ENCODE measurements at places on chromosomes 2 and 18. TPM values are rescaled to one million over a fixed set of nuclear protein-coding genes. Genes with fewer than 3 reads are reported as not detected.

The REG3A gene
- not detected for total RNA-seq

The COL4A4 gene
- total RNA-seq, result 0.41 TPM

GRCh38 chr2:103265521-103265920 is 503.7 kb downstream of the TMEM182 start:
- DNase-seq, result no peak

DNA sequence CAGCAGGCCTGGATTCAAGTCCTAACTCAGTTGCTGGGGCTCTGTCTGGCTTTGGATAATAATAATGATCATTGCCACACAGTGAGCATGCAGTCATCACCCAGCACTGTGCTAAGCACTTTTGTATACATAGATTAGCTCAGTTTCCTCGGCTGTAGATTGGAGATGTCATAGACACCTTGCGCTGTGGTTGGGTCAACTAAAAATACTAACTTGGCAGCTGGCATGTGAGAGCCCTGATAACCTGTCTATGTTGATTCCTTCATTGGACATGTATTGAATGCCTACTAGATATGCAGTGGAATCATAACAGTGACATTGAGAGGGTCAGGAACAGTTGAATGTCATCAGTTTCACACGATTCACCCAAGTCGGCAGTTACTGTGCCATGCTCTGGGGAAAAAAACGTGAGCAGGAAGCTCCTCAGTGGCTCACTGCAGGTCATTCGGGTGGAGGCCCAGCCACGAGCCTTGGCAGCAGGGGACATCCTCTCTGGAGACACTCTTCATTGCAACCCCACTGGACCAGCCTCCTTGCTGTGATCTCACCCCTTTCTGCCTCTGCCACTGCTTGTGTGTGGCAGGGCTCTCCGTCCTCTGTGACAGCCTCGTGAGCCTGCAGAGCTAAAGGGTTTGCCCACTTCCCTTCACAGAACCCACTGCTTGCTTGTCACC is 85.3 kb downstream of the NPAS2 start:
- DNase-seq, result no peak

DNA sequence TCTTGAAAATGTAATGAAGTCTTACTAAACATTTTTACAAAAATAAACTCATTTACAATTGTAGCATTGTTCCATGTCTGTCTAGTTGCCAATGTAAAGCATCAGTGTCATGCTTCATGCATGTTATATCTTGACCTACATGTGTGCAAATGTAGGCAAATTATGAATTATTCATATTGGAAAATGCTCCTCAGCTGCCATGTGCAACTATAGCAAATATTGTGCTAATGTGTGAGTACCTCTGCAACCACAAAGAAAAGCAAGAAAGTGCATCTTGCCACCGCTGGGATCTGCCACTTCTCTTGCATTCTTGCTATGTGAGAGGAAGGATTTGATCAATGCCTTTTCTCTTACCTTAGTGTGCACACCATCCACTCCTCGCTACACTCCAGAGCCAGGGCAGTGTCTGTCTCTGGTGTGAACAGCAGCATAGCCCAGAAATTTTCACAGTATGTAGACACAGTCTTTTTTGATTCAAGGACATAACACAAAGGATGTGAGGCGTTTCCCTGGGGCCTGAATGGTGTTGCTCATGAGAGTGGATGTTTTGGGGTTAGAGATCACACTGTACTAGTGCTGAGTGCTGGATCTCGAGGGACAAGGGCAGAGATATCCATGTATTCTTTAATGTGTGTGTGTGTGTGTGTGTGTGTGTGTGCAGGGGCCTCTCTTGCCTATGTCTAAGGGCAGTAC is 47.6 kb upstream of the HAAO start:
- DNase-seq, result no peak

DNA sequence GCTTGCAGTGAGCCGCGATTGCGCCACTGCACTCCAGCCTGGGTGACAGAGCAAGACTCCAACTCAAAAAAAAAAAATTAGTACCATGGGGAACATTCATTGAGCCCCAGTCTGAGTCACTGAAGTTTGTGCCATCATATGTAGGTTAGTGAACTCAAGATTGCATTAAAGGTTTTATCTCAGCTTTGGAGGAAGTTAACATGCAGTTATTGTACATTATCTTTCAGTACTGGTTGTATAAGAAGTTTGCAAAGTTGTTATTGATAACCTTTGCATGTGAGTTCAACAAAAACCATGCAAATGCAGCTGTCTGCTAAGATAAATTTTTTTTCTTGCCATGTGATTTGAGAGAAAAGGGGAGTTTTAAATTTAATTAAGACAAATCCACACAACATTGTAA is 95.7 kb downstream of the MEIS1 start:
- no peak for DNase-seq

DNA sequence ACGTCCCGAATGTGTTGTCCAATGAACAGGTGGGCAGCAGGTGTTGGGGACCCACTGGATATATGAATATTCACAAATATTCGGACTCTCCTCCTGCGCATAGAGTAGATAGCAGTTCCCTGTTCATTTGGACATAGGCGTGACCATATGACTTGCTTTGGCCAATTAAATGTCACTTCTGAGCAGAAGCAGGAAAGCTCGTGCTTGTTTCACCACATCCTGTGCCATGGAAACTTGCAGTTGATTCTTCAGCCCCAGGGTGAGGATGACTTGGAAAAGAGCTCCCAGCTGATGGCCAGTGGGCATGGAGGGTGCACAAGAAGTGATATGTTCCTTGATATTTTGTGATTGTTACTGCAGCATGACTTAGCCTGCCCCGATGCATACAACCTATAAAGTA is 52.6 kb downstream of the PTPRM start:
- DNase-seq, result no peak

- DNase-seq, result no peak
Measured at GRCh38 chr2:46198164-46198883, 98.9 kb upstream of the EPAS1 start.

GRCh38 chr18:29540548-29540947 is 1363.6 kb upstream of the CDH2 start:
- no peak for DNase-seq
